ENCODE measurements at places on chromosomes 2 and 18.

GRCh38 chr2:163664610-163665009 lies 71.2 kb downstream of the FIGN start:
- no peaks in the 10 kb centered on the region for H3K36me3 ChIP-seq
- DNase-seq = no peak
- H3K4me3 ChIP-seq = no peak overlapping the region
- H3K27ac ChIP-seq = no peak overlapping the region

DNA sequence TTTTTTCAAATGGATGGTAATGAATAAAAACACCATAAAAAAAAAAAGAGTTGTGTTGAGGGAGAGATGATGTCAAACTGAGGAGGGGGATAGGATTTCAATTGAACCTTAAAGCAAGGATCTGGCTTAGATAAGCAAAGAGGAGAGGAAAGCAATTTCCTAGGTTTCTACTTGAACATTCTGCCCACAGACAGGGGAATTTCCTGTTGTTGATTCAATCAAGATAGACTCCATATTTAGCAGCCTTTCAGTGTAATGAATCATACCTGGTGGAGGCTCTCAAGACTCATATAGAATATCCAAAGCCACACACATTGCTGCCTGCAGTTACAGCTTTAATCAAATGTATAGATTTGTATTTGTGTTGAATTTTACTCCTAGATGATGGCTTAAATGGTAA lies 294.4 kb upstream of the PIK3C3 start:
- H3K27me3 ChIP-seq = no peaks in the 10 kb centered on the region

DNA sequence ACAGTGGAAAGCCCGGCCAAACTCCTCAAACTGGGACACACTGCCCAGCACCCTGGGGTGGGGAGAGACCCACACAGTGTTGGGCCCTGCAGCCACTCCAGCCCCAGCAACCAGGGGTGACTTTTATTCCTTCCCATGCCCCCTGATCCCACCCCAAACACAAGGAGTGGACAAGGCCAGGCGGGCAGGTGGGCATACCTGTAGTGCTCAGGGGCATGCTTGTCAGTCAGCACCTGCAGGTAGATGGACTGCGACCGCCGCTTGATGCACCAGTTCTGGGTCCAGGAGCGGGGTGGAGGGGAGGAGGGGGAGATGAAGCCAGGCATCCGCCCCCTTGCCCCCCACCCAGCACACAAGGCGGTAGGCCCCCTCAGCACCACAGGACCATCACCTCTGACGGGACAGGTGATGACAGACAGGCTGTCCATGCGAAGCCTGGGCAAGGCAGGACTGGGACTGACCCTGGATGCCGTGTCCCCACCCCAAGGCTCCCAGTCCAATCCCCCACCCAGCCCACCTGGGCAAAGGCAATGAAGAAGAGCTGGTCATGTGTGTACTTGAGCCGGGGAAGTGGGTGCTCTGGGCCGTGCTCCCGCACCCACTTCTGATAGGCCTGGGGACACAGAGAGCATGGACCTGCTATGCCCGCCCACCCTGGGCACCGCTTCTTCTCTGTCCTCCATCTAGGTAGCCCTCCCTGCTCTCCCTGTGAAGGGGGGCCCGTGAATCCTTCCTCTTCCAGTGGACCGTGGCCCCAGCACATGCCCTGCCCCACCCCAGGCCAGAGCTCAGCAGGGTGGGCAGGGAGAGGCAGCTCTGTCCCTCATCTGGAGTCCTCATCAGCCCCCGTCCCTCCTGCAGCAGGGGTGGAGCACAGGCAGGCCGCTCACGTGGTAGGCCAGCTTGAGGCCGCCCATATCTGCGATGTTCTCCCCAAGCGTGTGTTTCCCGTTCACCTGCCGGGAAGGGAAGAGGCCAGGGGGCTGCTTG lies 7.1 kb downstream of the ECEL1 start:
- H3K4me3 ChIP-seq = no peak overlapping the region
- no peaks in the 10 kb centered on the region for H3K36me3 ChIP-seq
- no peak for DNase-seq
- peaks cover 5% of the 10 kb centered on the region for H3K4me1 ChIP-seq

DNA sequence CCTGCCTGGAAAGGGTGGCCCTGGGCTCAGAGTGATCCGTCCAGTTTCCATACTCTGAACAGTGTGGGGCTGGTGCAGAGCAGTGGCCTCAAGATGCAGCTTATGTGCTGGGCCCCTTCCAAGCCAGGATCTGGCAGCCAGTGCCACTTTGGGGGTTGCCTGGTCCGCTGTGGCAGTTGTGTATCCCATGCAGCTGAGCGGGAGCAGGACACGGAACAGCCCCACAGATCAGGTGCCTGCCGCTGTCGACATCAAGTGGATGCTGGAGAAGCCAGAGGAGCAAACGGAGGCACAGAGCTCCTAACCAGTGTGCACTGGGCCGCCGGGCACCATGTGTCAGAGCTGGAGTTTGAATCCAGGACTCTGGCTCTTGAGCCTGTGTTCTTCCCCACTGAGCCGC lies 112.0 kb downstream of the CABLES1 start:
- no peak overlapping the region for H3K4me3 ChIP-seq
- no peaks in the 10 kb centered on the region for H3K36me3 ChIP-seq
- H3K4me1 ChIP-seq = peaks cover 8% of the 10 kb centered on the region
- H3K27ac ChIP-seq = no peak overlapping the region
- H3K27me3 ChIP-seq = no peaks in the 10 kb centered on the region
- DNase-seq = no peak

DNA sequence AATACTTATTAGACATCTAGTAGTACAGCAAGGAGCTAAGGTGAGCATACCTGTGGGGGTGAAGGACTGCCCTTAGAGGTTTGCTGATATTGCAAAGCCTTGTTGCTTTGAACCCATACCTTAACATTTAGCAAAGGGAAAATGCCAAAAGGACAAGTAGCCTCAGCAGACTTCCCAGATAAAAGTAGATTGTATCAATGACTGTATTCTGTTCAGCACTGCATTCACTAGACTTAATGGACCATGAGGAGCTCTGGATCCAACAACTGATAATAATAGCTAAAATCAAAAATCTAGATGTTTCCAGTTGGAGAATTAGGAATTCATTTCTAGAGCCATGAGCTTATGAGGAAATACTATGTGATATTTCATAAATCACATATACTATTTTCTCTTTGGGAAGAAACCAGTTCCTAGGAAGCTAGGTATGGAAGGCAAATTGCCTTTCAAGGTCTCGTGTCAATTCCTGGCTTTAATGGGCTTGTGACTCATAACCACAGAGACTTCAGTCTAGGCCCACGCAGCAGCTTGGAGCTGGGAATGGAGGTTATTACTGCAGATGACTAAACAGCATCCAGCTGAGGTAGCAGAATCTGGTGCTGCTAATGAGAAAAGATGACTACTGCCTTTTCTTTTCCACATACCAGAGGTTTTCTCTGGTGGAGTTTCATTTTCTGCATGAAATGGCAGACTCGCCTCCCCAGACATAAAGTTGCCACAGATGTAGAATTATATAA lies 191.2 kb upstream of the NABP1 start:
- no peaks in the 10 kb centered on the region for H3K36me3 ChIP-seq
- no peak overlapping the region for H3K4me3 ChIP-seq
- H3K4me1 ChIP-seq = no peaks in the 10 kb centered on the region
- DNase-seq = no peak

DNA sequence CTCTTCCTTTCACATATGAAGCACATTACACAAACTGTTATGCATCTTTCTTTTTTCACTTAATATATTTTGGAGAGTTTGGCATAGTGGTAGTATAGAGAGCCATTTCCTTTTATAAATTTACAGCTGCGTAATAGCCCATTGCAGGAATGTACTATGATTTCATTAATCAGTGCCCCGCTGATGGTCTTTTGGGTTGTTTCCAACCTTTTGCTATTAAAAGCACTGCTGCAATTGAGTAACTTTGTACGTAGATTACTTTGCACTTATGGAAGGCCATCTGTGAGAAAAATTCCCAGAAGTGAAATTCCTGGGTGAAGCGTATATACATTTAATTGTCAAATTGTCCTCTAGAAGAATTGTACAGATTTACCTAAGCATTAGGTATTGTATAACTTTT lies 565.3 kb upstream of the ZNF804A start:
- no peak overlapping the region for H3K27ac ChIP-seq
- no peaks in the 10 kb centered on the region for H3K4me1 ChIP-seq
- H3K27me3 ChIP-seq = no peaks in the 10 kb centered on the region
- H3K4me3 ChIP-seq = no peak overlapping the region
- no peaks in the 10 kb centered on the region for H3K36me3 ChIP-seq
